Daoy (cell line): ENCODE measurements at places on chromosomes 4 and X. TPM values are rescaled to one million over a fixed set of nuclear protein-coding genes. Genes with fewer than 3 reads are reported as not detected.

XG gene
- not detected in 2 replicates for total RNA-seq

CACNA1F gene
- total RNA-seq = not detected in 2 replicates

EDA2R gene
- total RNA-seq = 0.40 TPM in 1 of 2 replicates, not detected in the other

SLC4A4 gene
- 1.2 and 2.6 TPM in 2 replicates for total RNA-seq

TMEM255A gene
- total RNA-seq = 0.03 and 0.06 TPM in 2 replicates

BTK gene
- total RNA-seq = 0.06 TPM in 1 of 2 replicates, not detected in the other

MYOZ2 gene
- total RNA-seq = not detected in 2 replicates

FRAS1 gene
- total RNA-seq = 0.48 and 1.9 TPM in 2 replicates

CT83 gene
- not detected in 2 replicates for total RNA-seq

CT47A7 gene
- total RNA-seq = not detected in 2 replicates

PTTG2 gene
- total RNA-seq = not detected in 2 replicates

RCHY1 gene
- 17.8 and 38.8 TPM in 2 replicates for total RNA-seq

GABRE gene
- 3.0 and 27.3 TPM in 2 replicates for total RNA-seq

NUDT11 gene
- 35.6 and 40.5 TPM in 2 replicates for total RNA-seq

- no peak for DNase-seq
Observed at GRCh38 chrX:51737091-51737490, 6.2 kb upstream of the GSPT2 start.

DNA sequence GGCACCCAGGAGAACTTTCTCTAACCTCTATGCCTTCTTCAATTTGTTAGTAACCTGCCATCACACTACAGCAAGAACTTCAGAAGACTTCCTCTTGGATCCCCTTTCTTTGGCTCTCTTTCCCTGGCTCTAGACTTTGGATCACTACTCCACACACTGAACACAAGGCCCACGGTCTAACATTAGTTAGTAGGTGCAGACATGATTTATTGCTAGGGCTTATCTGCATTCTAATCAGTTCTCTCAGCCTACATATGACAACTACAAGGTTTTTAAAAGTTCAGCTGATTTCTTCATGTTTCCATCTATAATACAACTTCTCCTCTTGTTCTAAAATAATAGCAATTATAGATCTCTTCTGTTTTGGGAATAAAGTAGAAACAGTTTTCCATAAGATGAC, 209.1 kb upstream of the ANXA10 start:
- DNase-seq = no peak

DNA sequence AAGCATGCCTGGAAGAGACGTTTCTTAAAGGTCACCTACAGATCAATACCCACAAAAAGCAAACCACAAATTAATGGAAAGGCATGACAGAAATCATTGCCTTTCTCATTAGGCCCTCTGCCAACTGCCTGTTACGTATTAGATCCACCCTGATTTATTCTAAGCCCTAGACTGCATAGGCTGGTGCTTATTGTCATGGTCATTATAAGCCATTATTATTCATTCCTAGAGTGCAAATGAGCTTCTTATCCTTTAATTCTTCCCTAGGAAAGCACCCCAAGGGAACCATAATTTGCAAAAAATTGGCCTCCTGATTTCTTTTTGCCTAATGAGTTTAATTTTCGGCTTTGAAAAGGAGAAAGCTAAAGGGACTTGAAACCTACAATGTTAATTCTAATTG, 184.2 kb upstream of the GPRIN3 start:
- DNase-seq = no peak

- no peak for DNase-seq
Observed at GRCh38 chr4:138401334-138401733, 159.2 kb upstream of the SLC7A11 start.

DNA sequence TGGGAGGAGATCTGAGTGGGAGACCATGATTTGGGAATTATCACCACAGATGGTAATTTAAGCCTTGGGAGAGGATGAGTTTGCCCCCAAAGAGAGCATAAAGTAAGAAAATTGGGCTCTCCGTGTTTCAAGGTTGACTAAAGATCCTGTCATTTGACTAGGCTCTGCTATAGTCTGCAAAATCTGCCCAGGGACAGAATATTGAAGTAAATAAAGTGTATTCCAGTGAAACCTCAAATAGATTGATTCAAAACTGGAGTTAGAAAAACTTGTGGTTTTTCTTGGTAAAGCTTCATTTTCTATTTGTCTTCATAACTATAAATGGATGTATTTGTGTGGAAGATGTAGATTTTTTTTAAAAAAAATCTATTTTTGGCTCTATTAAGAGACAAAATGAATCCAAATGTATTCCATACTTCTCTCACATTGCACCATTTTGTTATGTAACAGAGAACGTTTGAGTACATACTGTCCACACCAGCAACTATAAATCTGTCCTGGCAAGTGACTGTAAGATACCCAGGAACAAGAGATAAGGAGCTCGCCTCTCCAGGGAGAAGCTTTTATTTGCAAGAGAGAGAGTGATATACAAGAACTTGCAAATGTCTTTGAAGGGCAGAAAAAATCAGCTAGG, 170.2 kb downstream of the CBR4 start:
- no peak for DNase-seq

- DNase-seq = no peak
Observed at GRCh38 chrX:104427073-104427472, 138.9 kb upstream of the IL1RAPL2 start.

GRCh38 chr4:146033149-146033548, 94.5 kb upstream of the ZNF827 start:
- no peak for DNase-seq
